ENCODE measurements at places on chromosomes 5 and 9.
A peak's percentile ranks its signal among the peaks of the same experiment; 100 is the strongest.

DNA sequence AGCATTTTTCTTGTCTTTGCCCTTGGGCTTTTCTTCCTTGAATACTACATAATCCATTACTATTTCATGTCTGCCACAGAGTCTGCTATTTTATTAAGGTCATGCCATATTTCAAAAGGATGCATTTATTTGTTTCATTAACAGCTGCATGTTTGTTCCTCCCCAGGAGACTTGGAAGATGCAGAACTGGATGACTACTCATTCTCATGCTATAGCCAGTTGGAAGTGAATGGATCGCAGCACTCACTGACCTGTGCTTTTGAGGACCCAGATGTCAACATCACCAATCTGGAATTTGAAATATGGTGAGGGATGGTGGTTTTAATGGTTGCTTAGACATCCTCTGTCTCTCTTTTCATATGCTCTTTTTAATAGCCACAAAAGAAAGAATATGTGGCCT, 4.0 kb downstream of the IL7R start:
- DNase-seq, result no peak

DNA sequence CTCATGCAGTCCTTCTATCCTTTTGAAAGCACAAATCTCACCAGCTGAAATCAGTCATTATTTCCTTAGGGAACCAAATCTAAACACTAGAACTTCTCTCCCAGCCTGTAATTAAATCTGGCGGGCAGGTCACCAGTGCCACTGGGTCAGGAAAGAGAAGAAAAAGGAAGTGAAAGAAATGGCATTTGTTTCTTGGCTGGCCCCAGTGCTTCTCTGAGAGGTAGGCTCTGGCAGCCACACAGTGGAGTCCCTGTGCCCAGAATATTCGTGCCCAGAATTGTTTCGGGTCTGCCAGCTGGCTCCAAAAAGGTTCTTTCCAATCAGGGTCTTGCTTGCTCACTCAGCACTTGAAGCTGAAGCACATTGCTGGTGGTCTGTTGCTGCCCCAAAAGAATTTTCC, 133.9 kb upstream of the MTAP start:
- DNase-seq, result no peak

GRCh38 chr5:59380350-59380951, 513.1 kb downstream of the PDE4D start:
- DNase-seq, result no peak

- DNase-seq, result peak; percentile 62
Measured at GRCh38 chr9:37528652-37529471, 43.1 kb downstream of the POLR1E start.
